ENCODE measurements at places on chromosomes 5 and 9.

- DNase-seq: no peak
These were observed 70.4 kb downstream of the NFIB start for GRCh38 chr9:14243514-14244042.

DNA sequence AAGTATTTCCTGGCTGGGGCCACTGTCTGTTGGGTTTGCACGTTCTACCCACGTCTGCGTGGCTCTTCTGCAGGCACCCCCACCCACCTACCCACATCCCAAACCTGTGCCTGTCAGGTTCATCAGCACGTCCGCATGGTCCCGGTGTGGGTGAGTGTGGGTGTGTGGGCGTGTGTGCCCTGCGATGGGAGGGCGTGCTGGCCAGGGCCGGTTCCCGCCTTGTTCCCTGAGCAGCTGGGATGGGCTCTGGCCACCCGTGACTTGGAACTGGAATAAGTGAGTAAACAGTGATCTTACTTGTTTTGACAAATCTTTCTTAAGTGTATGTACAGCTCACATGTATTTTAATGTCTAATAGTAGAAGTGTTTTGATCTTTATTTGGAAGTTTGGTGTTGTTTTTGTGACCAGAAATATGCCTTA lies 20.4 kb downstream of the ERGIC1 start:
- DNase-seq: no peak

DNA sequence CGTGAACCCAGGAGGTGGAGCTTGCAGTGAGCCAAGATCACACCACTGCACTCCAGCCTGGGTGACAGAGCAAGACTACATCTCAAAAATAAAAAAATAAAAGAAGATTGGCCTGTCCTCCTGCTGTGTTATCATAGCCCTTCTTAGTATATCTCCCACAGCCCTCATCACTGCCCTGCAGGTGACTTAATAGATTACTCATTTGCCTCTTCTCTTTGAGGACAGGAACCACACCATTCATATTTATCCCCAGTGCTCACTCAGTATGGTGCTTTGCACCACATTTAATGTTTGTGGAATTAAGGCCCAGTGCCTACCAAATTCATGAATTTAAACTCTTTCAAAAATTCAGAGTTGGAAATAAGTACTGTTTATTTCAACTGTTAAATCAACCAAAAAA lies 10.3 kb downstream of the IDNK start:
- no peak for DNase-seq

DNA sequence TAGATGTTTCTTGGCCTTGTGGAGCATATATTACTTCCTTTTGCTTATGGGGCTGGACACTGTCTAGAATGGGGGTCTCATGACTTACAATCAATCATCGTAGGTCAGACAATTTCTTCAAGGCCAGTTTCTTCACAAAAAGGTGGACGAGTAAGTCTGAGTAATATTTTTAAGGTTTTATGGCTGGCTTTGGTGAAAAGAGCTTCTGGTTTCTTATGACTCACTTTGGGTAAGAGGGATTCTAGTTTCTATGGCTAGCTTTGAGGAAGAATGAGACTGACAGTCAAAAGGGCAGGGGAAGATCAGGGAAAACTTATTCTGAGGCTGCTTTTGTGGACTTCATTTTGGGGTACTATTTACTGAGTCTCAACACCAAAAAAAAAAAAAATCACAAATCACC lies 2067.2 kb upstream of the C9orf72 start:
- DNase-seq: no peak

DNA sequence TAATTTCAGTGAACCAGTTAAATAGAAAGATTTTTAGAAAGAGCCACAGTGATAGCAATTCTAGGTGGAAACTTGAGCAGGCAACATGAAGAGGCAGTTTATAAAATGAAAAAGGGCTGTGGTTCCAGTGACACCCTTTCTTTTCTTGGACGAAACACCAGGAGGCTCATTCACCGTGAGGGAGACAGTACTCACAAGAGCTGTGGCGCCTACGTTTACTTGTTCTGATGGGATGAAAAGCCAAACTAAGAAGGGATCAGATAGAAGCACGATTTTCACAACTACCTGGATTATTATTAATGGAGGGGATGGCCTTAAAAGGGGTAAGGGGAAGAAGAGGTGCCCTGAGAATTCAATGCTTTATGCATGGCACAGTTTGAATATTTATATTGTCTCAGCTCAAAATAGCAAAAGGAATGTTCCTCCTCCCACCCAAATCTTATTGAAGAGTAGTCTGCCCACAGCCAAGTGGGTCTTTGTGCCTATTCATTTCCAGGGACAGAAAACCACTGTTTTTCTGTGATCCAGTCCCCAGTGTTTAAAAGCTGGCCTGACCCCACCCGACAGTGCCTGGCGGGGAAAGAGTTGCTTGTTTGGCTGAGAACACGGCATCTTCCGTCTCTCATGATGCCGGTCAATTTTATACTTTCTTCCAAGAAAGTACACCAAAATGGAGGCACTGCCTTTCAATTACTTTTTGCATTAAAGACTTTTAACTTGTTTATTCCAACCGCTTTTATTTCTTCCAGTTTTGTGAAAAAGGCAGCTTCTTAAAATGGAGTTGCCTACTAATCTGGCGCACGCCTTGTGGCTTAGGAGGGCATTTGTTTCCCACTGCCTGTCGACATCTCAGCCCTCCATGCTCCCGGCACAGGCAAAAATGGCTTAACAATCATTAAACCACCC lies 51.9 kb downstream of the HABP4 start:
- DNase-seq: no peak

All from CD4-positive, alpha-beta T cell treated with Interleukin-17A for 1 hour (primary cell).